Stimulated activated CD4-positive, alpha-beta T cell treated with anti-CD3 and anti-CD28 coated beads, Interleukin-4, amount 100 ng/mL, for 4 hours (primary cell): ENCODE measurements at places on chromosomes 1 and 21.

- DNase-seq, result no peak
Observed at GRCh38 chr1:78420181-78420580, 70.6 kb upstream of the PTGFR start.

- DNase-seq, result no peak
Observed at GRCh38 chr21:40616377-40616704, 230.6 kb downstream of the DSCAM start.

DNA sequence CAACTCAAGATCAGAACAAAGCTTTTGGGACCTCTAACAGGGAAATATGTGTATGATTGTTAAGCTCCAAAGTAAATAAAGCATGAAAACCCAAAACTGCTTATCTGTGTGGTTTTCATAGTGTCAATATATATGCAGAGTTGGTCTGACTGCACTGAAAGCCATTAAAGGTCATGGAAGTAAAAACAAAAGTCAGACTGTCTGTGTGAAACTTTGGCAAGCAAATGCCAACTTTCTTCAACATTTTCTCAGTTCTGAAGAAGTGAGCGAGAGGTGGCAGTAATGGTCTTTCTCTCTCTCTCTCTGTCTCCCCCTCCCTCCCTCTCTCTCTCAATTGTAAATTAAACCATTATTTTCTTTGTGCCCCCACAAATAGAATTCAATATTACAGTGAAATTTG lies 100.1 kb upstream of the S1PR1 start:
- peak; percentile 13 for DNase-seq

DNA sequence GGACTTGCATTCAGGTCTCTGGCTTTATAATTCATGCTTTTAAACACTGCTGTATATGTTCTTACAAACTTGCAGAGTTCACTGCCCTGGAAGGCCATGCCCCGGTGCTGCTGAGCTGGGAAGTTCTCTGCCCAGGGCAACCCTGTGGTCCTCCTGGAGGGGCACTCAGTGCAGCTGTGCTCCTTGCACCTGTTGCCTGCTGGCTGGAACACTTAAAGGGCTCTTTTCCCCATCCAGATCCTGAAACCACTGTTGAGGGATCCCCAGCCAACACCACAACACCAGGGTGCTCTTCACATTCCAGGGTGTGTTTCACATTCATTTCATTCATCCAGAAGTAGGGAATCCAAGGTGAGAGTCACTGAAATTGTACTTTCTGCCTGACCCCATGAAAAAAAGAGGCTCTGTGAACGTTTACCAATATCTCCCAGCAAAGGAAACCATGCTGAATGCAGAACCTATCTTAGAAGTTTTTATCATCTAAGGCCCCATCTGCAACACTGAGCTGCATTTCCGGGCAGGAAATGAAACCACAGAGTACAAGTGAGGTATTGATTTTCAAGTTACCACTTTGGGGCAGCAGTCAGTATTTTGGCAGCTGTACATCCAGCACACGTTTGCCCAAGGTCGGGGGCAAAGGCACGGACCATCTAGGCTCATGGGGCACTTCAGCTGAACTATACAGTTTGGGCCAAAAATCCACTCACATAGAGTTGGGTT lies 16.4 kb upstream of the KIAA0040 start:
- peak; percentile 38 for DNase-seq

GRCh38 chr1:224731633-224732032 lies 115.5 kb downstream of the CNIH3 start:
- no peak for DNase-seq

DNA sequence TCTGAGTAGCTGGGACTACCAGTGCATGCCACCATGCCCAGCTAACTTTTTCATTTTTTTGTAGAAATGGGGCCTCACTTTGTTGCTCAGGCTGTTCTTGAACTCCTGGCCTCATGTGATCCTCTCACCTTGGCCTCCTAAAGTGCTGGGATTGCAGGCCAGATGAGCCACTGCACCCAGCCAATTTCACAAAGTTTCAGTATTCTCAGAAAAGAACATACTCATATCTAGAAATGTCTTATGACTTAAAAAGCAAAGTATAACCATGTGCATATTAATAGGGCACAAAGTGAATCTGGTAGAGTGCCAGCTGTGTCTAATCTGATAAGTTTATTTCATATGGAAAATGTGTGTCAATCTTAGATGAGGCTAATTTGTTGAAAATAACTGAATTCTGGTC lies 87.5 kb upstream of the CACYBP start:
- DNase-seq, result no peak

- DNase-seq, result no peak
Observed at GRCh38 chr1:176469450-176470010, 6.6 kb downstream of the PAPPA2 start.

DNA sequence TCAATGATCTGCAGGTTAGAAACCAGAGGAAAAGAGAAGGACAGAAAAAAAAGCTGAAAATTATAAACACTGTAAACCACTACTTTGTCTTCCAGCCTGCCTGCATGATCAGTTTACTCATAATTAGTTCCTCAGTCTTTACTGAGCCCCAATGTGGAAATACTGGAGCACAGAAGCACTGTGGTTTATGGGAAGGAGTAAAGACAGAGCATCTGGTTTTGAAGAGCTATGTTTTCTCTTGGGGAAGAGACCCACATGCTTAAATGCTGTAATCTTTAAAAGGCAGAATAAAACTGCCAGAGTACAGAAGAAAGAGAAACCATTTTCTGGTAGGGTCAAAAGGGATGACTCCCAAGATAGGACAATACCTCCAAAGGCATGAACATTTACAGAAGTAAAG lies 159.0 kb upstream of the ZNHIT6 start:
- no peak for DNase-seq

- DNase-seq, result no peak
Observed at GRCh38 chr21:34280389-34280795, 83.4 kb upstream of the KCNE2 start.

- no peak for DNase-seq
Observed at GRCh38 chr21:26965040-26965906, 1.6 kb downstream of the ADAMTS5 start.
